ENCODE measurements at places on chromosomes 13 and 19.
A peak's percentile ranks its signal among the peaks of the same experiment; 100 is the strongest.

DNA sequence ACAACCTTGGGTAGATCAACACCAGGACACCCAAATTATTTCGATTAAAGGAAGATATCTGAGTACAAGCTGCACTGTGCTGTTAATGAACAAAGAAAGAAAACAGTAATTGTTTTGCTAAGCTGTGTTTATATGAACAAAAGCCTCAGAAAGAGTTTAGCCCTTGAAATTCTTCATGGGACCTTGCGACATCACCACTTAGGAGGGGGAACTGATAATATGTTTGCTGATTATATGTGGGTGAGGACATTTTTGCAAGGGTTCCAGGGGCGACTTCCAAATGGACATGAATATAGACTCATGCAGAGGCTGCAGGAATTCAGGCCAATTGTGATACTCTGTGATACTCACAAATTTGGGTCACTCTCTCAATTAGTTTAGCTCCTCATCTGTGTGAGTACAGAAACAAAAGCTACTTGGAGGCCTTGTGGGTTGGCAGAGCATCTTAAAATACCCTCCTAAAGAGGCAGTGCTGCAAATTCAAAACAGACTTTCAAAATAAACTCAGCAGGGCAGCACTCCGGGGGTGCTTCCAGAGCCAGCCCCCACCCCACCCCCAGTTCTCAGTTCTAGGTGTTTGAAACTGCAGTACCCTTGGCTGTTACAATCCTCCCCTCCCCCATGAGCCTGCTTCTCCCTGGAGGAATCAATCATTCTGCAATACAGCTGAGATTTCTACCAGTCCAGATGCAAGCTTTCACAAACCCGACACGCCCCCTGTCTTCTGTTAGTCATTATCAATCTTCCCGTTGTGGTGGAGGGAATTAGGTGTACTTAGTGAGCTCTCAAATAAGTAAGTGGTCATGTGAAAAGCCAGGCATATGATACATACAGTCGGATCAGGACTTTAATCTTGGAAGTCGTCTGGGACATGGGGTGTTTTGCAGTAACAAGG, 97.0 kb upstream of the MBNL2 start:
- no peak for DNase-seq

DNA sequence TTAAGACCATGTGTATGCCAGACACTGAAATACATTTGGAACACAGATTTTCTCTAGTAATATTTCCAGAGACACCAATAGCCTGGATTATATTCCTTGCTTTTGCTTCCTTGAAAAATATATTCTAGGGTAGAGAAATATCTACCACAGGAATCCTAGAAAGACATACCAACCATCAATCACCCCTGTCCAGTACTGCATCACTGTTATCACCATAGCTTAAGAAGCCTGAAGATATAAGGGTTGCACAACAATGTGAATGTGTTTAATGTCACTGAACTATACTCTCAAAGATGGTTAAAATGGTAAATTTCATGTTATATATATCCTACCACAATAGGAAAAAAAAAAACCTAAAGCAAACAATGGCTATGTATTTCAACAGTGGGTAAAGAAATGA, 163.6 kb downstream of the DIAPH3 start:
- no peak for DNase-seq

GRCh38 chr19:56101746-56102535, 19.2 kb downstream of the ZNF787 start:
- DNase-seq: no peak

GRCh38 chr19:1668486-1669270, 16.3 kb upstream of the TCF3 start:
- DNase-seq: peak; percentile 32

GRCh38 chr13:39186205-39186875, 148.1 kb downstream of the NHLRC3 start:
- no peak for DNase-seq

DNA sequence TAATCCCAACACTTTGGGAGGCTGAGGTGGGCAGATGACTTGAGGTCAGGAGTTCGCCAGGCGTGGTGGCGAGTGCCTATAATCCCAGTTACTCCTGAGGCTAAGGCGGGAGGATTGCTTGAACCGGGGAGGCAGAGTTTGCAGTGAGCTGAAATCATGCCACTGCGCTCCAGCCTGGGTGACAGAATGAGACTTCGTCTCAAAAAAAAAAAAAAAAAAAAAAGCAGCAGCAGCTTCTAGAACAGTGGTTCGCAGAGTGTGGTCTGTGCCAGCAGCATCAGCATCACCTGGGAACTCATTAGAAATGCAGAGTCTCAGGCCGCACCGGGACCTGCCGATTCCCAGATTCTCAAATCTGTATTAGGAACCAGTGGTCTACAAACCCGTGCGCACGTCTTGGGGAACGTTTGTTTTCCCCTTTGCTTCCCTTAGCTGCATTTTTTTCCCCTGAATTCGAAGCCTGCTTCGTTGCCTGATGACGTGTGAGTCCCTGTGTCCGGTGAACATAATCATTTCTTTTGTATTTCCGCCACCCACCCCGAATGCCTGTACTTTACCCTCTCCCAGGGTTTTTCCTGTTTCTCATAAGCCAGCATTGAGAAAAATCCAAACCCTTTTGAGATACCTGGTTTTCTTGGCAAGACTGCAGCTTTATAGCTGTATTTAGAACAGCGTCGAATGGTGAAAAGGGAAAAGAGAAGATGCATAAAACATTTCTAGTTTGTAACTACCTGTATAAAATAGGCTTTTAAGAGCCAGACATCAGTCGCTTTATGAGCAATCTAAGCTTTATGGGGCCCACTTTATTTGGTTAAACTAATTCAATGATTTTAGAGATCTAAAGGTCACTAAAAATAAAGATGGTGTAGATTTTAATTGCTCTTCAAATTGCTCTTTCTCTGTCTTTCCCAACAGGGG, 49.8 kb downstream of the BICRA start:
- DNase-seq: no peak

DNA sequence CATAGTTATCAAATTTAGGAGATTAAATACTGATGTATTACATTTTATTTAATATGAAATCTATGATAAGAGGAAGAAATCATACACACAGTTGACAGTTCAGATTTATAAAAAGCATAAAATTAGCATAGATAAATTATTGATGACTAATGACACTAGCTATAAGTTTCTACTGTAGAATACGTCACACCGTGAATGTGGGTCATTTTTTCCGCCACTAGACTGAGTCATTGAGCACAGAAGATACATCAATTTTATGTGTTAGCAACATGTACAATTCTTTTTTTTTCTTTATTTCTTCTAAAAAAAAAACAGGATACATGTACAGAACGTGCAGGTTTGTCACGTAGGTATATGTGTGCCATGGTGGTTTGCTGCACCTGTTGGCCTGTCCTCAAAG, 22.2 kb downstream of the AP2S1 start:
- DNase-seq: no peak

DNA sequence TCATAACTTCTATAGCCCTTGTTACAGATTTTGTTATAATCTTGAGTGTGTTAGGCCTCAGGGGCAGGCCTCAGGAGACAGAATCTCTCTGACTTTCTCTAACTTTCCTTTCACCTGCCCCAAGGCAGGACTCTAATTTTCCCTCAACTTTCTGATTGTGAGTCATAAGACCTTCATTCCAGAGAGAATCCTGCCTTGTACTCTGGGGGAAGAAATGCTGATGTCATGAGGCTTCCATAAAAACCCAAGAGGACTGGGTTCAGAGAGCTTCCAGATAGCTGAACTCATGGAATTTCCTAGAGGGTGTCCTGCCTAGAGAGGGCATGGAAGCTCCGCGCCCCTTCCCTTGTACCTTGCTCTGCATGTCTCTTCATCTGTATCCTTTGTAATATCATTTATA, 5.3 kb upstream of the KBTBD6 start:
- no peak for DNase-seq

DNA sequence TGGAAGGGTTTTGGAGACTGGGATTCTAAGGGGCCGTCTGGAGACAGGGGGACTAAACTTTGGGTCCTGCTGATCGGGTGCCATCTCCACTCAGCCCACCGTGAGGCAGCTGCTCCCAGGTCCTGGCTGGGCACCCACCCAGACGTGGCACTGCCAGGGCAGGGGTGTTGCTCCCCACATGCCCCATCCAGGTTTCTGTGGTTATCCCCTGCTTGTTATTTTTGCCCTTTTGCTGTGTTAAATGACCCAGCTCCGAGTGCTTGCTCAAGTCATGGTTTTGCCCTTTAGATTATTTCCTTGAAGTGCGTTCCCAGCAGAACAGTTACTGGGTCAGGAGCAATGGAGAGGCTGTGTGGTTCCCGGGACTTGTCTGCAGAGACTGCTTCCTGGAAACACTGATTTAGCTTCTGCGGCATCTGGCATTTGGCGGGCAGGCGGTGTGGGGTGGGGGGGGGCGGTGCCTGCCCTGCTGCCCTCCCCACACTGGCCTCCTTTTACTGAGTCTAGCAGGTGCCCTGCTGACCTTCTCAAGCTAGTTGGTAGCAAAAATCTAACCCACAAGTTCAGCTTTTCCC, 1.9 kb downstream of the RAB11B start:
- no peak for DNase-seq

- DNase-seq: no peak
Measured at GRCh38 chr13:30163441-30163840, 143.9 kb downstream of the KATNAL1 start.

GRCh38 chr19:45752639-45753038, 16.4 kb downstream of the SIX5 start:
- DNase-seq: no peak

- peak; percentile 30 for DNase-seq
Measured at GRCh38 chr19:41521931-41522555, 53.9 kb upstream of the CEACAM21 start.

- no peak for DNase-seq
Measured at GRCh38 chr13:109100705-109101304, 471.4 kb downstream of the MYO16 start.

- DNase-seq: peak; percentile 87
Measured at GRCh38 chr19:12194827-12195731, 32.2 kb downstream of the ZNF136 start.

GRCh38 chr13:90926459-90926858, 421.0 kb upstream of the MIR17HG start:
- no peak for DNase-seq

GRCh38 chr13:68185444-68186141, 955.5 kb upstream of the PCDH9 start:
- no peak for DNase-seq

GRCh38 chr19:51559240-51559639, 11.8 kb upstream of the ZNF175 start:
- DNase-seq: no peak

GRCh38 chr19:57338877-57339276, 12.2 kb upstream of the ZNF304 start:
- no peak for DNase-seq

GRCh38 chr13:59277106-59277505, 886.6 kb downstream of the DIAPH3 start:
- DNase-seq: no peak

GRCh38 chr13:49669735-49670309, 21.5 kb downstream of the EBPL start:
- peak; percentile 33 for DNase-seq

DNA sequence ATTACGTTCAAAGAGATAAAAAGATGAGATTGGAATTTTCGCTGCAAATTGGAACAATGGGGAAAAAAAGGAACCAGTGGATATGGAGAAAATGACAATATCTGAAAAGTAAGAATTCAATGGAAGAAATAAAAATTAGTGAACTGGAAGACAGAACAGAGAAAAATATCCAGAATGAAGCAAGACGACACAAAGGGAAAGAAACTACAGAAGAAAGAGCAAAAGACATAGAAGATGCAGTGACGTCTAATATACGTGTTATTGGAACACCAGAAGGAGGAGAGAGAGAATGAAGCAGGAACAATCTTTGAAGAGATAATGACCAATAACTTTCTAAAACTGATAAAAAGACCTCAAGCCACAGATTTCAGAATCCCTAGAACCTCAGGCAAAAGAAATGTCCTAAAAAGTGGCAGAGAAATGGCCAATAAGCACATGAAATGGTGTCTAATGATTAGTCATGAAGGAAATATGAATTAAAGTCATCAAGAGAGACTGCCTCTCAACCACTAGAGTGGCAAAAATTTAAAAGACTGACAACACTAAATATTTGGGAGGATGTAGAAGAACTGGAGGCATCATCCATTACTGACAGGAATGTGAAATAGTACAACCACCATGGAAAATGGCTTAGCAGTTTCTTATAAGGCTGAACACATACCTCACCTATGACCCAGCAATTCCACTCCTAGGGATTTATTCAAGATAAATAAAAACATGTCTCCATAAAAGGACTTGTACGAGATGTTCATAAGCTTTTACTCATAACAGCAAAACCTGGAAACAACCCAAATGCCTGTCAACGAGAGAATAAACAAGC, 56.5 kb downstream of the GADD45B start:
- no peak for DNase-seq

DNA sequence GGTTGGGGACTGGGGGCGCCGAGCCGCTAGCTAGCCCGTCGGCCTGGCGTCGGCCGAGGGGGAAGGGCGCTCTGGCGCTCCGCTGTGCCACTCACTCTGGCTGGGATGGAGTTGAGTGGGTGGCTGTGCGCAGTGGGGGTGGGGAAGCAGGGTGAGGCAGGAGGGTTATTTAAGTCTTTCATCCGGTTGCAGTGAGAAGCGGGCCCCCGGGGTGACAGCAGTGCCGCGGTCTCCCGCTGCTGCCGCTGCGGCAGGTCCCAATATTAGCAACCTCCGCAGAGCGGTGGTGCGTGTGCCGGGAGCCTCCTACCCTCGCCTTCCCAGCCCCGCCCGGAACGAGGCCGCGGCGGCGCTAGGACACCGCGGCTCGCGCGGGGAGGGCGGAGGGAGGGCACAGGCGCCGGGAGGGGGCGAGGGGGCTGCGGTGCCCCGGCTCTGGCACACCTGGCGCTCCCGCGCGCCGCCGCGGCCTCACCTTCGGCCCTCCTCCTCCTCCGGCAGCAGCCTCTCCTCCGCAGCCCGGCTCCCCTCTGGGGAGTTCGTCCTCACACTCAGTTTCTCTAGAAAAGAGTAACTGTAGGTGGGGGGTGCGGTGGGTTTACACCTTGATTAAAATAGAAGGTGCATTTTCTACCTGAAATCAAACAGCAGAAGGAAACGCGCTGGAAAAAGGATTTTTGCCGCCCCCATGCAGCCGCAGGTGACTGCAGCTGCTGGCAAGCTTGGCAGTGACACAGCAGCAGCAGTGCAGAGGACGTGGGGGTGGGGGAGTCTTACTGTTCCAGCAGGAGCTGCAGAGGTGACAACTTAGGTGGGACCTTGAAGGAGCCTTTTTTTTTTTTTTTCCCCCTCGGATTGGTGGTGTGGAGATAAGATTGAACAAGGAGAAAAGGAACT, 4.5 kb downstream of the FGF9 start:
- peak; percentile 36 for DNase-seq

DNA sequence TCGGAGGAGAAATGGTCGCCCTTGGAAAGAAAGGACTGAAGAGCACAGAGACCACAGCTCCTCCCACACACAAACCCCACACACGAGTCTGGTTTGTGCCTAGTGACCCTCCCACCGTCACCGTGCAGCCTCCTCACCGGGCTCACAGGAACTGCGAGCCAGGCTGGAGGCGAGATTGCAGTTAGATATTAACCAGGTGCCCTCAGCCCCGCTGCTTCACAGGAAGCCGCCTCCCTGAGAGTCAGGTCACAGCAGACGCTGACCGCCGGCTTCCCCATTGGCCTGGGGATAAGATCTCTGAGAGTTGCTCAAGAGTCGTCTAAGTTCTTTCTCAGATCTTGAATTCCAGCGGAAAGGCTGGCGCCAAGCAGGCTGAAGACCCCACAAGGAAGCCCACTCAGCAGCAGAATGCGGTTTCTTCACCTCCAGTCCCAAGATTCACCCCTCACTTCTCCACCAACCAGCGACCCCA, 870 bp downstream of the ZNF44 start:
- peak; percentile 81 for DNase-seq
